ENCODE measurements at places on chromosomes 4 and X.

DNA sequence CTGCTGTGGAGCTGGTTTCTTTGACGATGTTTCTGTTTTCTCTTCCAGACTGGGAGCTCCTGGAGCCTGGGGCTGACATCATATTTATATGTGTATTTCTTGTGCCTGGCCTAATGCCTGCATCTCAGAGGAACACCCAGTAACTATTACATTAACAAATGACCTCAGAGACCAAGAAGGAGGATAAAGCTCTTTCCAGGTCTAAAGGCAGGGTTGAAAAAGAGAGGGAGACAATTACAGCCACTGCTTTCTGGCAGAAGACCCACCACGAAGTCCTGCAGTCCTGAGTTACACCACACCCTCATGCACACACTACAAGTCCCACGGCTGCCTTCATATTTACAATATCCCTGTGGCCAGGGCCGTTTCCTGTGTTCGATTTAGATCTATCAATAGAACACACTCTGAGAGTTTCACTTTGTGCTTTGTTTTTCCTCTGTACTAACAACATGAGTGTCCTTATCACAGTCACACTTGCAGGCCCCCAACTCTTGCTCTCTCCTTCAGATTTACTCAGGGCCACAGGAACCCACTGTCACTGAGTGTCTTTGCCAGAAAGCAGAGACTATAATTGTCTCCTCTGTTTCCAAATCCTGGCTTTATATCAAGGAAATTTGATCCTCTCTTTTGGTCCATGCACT is 535.5 kb downstream of the MID1IP1 start:
- DNase-seq, result no peak

DNA sequence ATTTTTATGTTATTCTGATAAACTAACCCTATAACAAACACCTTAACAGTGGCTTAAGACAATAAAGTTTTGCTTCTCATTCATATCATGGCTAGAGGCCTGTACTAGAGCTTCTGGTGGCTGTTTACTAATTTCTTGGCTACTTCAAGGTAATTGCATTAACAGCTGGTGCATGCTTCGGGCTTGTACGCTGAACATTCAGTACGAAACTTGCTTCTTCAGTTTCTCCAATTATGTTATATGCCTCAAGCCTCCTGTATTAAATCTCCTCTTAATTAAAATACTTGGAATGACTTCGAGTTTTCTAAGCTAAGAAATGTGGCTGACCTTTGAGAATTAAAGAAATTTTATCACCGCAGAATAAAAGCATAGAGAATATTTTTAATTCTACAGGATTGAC is 138.9 kb upstream of the TRAM1L1 start:
- DNase-seq, result no peak

DNA sequence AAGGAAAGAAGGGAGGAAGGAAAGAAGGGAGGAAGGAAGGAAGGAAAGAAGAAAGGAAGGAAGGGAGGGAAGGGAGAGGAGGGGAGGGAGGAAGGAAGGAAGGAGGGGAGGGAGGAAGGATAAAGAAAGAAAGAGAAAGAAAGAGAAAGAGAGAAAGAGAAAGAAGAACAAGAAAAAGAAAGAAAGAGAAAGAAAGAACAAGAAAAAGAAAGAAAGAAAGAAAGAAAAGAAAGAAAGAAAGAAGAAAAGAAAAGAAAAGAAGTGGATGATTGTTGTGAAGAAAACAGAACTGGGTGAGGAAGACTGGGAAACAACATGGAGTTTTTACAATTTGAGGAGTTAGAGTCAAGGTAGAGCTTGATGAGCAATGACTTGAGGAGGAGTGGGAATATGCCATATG is 78.0 kb downstream of the EIF4E start:
- DNase-seq, result no peak

DNA sequence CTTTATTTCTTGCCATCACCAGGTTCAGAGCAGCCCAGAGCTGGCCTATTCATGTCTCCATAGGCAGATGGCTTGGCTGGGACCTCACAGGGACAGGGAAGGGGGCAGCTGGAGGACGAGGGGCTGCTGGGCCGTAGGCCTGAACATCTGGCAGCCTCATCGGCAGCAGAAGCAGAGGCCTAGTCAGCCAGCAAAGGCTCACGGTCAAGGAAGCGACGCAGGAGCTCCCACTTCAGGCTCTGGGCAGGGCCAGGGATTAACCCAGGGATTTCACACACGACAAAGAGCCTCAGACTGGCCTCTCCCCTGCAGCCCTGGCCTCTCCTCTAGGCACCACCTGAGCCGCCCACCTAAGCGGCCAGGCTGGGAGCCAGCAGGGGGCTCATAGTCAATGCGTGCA is 46.0 kb upstream of the MAN2B2 start:
- no peak for DNase-seq

DNA sequence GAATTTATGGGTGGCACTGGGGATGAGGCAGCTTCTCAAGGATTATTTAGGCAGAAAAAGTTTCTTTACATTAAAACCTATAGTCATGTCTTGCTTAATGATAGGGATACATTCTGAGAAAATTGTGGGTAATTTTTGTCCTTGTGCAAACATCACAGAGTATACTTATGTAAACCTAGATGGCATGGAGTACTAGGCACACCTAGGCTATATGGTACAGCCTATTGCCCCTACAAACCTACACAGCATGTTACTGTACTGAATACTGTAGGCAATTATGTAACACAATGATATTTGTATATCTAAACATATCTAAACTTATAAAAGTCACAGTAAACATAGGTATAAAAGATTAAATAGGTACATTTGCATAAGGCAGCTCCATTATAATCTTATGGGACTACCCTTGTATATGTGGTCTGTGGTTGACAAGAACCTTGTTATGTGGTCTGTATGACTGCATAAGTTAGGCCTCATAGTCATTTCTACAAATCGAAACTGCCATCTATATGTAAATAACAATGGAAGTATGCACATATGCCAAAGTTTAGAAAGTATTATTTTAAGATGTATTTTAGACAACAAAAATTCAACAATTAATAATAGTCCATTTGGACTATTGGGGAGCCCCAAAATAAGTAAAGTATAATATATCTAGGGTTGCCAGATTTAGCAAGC is 87.3 kb downstream of the CFAP299 start:
- DNase-seq, result no peak
